Tibial nerve (tissue), 4 donors: ENCODE measurements at places on chromosomes 3 and 15.

- no peak overlapping the region for H3K4me3 ChIP-seq
- H3K4me1 ChIP-seq: no peaks in the 10 kb centered on the region
- no peaks in the 10 kb centered on the region for H3K36me3 ChIP-seq
- no peak for DNase-seq
- no peaks in the 10 kb centered on the region for H3K27me3 ChIP-seq
Observed at GRCh38 chr15:53829471-53829870, 70.0 kb upstream of the WDR72 start.

DNA sequence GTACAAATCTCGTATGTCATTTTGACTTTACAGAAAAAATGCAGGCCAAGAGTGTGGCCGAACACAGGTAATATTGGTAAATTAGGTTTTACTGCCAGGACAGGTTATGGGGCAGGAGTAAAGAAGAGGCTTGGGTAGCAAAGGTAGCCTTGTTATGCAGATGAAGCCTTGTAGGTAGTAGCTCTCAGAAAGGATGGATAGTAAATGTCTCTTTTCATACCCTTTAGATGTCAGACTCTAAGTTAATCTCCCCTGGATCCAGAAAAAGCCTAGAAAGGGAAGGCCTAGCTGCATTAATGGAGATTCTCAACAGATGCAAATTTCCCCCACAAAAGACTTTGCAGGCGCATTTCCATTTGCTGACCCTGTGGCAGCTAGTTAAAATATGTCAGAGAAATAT lies 1445.1 kb upstream of the CADM2 start:
- H3K36me3 ChIP-seq: no peaks in the 10 kb centered on the region
- no peak for DNase-seq
- no peaks in the 10 kb centered on the region for H3K27me3 ChIP-seq
- no peak overlapping the region for H3K27ac ChIP-seq
- H3K4me1 ChIP-seq: no peaks in the 10 kb centered on the region

DNA sequence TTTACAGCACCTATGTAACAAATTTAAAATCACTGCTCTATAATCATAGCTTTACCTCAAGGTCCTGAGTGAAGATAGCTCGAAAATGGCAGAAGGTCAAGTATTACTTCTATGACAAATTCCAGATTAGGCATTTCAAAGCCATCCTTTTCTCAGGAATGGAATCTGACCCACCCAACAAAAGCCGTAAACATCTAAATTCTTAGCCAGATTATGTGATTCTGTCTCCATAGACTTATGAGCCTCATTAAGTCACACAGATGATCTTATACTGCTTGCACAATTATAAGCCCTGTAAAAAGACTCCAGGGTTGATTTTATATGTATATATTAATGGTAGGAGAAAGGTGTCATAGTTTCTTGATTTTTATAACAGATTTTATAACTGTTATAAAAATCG lies 56.9 kb downstream of the CEP152 start:
- no peaks in the 10 kb centered on the region for H3K27me3 ChIP-seq
- no peak overlapping the region for H3K27ac ChIP-seq
- DNase-seq: no peak

- no peaks in the 10 kb centered on the region for H3K4me1 ChIP-seq
- H3K27me3 ChIP-seq: no peaks in the 10 kb centered on the region
- no peak for DNase-seq
- H3K4me3 ChIP-seq: no peak overlapping the region
- H3K27ac ChIP-seq: no peak overlapping the region
- H3K36me3 ChIP-seq: no peaks in the 10 kb centered on the region
Observed at GRCh38 chr15:63362196-63362595, 19.4 kb downstream of the CA12 start.

- no peaks in the 10 kb centered on the region for H3K4me1 ChIP-seq
- H3K27ac ChIP-seq: no peak overlapping the region
- H3K36me3 ChIP-seq: no peaks in the 10 kb centered on the region
- no peak for DNase-seq
- no peak overlapping the region for H3K4me3 ChIP-seq
Observed at GRCh38 chr3:78368636-78369345, 1328.9 kb downstream of the ROBO2 start.

DNA sequence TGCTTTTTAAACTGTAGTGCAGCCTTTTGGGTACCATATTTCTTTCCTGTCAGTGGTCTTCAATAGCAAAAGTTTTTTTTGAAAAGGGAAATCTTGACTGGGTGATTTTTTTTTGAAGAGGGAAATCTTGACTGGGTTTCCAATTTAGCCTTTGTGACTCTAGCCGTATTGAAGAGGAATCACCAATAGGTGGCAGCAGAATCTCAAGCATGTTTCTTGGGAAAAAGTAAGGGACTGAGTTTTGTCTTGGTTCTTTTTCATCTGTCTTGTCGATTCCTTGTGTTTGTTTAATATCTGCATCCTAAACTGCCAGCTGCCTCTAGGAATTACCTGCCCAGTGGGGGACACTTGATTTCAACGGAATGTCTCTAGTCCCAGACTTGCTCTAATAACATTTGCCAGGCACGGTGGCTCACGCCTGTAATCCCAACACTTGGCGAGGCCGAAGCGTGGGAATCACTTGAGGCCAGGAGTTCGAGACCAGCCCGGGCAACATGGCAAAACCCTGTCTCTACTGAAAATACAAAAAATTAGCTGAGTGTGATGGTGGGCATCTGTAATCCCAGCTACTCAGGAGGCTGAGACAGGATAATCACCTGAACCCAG lies 89.2 kb downstream of the RBPMS2 start:
- H3K4me3 ChIP-seq: no peak overlapping the region
- H3K4me1 ChIP-seq: peaks cover 6% of the 10 kb centered on the region
- no peaks in the 10 kb centered on the region for H3K27me3 ChIP-seq
- H3K27ac ChIP-seq: no peak overlapping the region
- peaks cover 35% of the 10 kb centered on the region for H3K36me3 ChIP-seq

DNA sequence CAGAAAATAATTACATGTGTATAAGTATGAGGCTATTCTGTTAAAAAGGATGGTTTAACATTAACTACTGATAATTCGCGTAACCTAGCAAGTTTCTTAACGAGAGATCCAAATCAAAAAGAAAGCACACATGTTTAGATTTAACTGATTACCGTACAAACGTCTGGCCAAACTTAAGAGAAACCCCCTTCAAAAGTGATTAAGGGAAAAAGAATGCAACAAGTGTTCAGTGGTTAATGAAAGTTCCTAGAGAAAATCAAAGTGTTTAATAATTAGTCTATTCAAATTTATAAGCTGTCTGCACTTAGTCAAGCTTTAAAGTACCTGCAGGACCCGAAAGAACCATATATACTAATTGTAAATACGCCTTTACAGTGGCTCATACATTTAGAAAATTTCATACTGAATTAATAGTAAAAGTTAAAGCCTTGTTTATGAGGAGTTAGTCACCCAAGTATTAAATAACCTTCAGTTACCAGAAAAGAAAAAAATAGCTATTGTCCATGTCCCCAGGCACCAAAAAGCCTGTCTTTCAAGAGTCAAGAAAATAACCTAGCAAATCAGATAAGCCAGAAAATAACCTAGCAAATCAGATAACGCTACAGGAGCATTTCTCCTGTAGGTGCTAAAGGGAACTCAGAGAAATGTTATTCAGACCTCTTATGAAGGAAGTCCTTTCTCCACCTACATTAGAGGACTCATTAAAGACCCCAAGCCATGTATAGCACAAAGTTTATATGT lies 34.6 kb downstream of the ZNF589 start:
- H3K27me3 ChIP-seq: no peaks in the 10 kb centered on the region
- H3K27ac ChIP-seq: no peak overlapping the region
- no peak for DNase-seq
- H3K4me3 ChIP-seq: no peak overlapping the region
- no peaks in the 10 kb centered on the region for H3K36me3 ChIP-seq
- H3K4me1 ChIP-seq: no peaks in the 10 kb centered on the region

GRCh38 chr3:100525753-100526612 lies 33.6 kb downstream of the TMEM45A start:
- no peak for DNase-seq
- H3K36me3 ChIP-seq: no peaks in the 10 kb centered on the region
- H3K4me3 ChIP-seq: no peak overlapping the region
- H3K4me1 ChIP-seq: no peaks in the 10 kb centered on the region

GRCh38 chr3:172179680-172180399 lies 140.5 kb downstream of the FNDC3B start:
- no peak overlapping the region for H3K27ac ChIP-seq
- no peak overlapping the region for H3K4me3 ChIP-seq
- DNase-seq: no peak
- peaks cover 48% of the 10 kb centered on the region for H3K4me1 ChIP-seq
- H3K36me3 ChIP-seq: no peaks in the 10 kb centered on the region
